ENCODE measurements at places on chromosomes 4 and X.

DNA sequence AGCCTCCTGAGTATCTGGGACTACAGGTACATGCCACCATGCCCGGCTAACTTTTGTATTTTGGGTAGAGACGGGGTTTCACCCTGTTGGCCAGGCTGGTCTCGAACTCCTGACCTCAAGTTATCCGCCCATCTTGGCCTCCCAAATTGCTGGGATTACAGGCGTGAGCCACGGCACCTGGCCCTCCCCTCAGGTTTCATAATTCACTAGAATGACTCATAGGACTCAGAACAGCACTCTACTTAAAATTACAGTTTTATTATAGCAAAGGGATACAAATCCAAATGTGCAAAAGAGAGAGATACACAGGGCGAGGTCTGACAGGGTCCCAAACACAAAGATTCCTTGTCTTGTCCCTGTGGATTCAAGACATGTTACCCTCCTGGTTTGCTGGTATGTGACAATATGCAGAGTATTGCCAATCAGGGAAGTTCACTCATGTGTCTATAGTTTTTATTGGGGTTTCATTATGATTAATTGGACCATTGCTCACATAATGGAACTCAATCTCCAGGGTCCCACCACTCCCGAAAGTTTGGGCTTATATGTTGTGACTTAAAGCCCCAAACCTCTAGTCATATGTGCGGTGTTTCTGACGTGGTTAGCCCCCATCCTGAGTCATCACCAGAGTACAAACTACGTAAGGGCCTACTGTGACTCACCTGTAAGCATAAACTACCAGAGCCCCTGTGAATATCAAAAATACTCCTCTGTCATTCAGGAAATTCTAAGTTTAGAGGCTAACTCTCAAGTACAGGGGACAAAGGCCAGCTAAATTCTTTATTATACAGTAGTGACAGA, 5.2 kb downstream of the YIPF6 start:
- DNase-seq, result peak; percentile 66

GRCh38 chrX:129980540-129981199, 1.8 kb upstream of the BCORL1 start:
- no peak for DNase-seq

GRCh38 chrX:2568125-2568524, 67.3 kb upstream of the DHRSX start:
- DNase-seq, result no peak

- no peak for DNase-seq
Measured at GRCh38 chr4:94504545-94504944, 52.8 kb downstream of the PDLIM5 start.

- no peak for DNase-seq
Measured at GRCh38 chr4:88010966-88011365, 3.5 kb downstream of the PKD2 start.

GRCh38 chr4:7121174-7121573, 53.3 kb upstream of the GRPEL1 start:
- no peak for DNase-seq

GRCh38 chr4:186108391-186108790, 3.9 kb downstream of the FAM149A start:
- no peak for DNase-seq

GRCh38 chrX:140664939-140665338, 44.6 kb upstream of the LINC00632 start:
- DNase-seq, result peak; percentile 36

DNA sequence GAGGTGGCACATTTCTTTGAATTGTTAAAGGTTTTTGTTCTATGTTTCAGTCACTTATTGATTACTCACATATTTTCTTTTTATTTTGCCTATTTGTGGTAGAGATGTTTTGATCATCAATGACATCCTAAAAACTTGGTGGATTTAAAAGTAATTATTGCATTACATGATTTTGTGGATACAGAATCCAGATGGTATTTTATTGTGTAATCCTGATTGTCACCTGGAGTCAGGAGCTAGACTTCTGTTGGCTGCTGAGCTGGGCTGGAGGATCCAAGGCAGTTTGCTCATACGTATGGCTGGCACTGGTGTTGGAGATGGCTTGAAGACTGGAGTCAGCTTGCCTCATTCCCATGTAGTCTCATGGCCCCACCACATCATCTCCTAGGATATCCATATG, 1009.6 kb upstream of the PCDH7 start:
- DNase-seq, result no peak

DNA sequence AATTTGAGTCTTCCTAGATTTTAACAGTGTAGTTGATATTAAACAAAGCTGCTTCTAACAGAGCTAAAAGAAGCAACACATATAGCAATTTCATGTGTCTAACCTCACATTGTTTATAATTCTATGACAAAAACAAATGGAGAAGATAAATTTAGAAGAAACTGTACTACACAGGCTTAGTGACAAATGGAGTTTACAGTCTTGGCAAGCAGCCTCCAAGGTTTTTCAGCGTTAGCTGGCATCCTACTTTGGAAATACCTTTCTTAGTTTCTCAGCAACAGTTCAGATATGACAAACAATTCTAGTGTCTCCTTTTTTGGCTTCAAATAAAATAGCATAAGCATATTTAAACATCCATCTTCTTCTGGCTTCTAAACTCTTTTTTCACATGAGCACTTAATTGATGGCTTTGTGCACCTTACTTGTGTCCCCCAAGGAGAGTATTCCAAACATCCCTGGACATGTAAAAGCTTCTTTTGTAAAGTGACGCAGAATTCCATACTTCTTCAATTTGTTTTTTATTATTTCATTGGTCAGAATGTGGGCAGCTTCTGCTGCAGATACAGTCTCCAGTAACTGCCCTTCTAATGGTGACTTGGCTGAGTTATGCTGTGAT, 249.8 kb downstream of the ANTXR2 start:
- DNase-seq, result peak; percentile 60

GRCh38 chrX:18884916-18885315, 99.0 kb downstream of the PHKA2 start:
- no peak for DNase-seq

DNA sequence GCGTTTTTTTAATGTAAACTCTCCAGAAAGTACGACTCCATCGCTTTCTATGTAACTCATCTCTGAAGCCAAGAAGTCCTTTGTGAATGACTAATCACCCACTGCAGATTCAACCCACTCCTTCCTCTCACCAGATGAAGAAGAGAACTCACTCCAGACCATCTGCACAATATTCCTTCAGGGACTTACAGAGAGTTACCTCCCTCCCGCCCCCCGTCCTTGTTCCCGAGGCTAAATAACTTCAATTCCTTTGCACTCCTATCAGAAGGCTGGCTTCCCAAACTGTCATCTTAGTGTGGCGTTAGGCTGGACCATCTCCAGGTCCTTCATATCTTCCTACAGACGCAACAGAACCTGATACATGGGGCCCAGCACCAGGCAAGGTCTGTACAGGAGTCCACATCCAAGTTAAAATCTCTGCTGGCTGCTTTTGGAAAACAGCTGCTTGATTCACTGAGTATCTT, 82.4 kb downstream of the AFAP1 start:
- peak; percentile 97 for DNase-seq

DNA sequence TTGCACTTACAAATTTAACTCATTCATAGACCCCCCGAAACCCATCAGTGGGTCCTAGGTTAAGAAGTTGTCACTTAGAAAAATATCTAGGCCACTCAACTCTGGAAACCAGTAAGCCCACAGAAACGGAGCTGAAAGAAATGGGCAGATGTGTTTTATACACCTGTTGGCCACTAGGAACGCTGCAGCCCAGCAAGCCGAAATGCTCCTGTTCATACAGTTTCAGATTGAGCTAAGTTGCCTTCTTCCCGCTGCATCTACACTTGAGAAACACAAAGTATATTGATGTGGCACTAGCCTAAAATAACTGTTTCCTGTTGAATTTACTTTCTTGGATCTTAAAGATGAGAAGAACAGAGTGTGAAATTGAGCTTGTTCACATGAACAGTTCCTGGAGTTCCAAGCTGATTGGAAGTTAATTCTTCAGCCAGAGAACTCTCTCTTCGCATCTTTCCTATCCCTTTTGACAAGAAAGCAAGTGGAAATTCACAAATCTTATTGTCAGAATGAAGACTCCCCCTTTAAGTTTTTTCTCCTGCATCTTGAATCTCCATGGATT, 174.1 kb downstream of the RBMX2 start:
- DNase-seq, result peak; percentile 49

DNA sequence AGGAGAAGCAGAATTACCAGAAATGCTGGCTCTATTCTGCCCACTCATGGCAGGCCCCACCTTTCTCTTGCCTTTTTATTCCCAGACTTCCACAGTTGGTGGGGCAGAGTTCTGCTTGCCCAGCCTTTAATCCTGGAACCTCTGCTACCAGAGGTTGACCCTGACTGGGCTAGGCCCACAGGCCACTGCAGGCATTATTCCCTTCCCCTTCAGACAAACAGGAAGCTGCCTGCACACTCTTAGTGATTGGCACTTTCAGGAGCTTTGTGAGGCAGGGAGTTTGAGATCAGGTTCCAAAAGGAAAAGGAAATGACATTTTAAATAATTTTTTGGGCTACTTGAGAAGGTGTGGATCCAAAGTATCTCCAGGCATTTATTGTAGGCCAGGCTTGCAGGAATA, 18.8 kb downstream of the MSN start:
- DNase-seq, result no peak

DNA sequence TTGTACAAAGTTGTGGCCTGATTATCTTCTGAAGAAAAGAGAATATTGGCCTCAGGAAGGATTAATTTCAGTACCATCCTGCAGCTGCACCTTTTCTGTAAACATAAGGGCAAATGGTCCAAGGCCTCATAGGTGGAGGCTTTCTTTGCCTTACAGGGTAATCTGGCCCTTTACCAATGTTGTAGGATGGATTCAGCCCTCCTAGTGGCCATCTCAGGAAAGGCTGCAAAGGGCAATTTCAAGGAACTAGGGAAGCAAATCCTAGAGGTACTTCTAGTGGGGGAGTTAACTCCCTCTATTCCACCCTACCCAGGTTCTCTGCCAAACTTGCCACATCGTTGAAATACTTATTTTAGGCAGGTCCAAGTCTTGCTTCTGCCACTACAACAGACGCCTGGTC, 57.6 kb downstream of the UGT2B11 start:
- DNase-seq, result peak; percentile 6

GRCh38 chr4:93143902-93144301, 684.7 kb upstream of the ATOH1 start:
- DNase-seq, result no peak

DNA sequence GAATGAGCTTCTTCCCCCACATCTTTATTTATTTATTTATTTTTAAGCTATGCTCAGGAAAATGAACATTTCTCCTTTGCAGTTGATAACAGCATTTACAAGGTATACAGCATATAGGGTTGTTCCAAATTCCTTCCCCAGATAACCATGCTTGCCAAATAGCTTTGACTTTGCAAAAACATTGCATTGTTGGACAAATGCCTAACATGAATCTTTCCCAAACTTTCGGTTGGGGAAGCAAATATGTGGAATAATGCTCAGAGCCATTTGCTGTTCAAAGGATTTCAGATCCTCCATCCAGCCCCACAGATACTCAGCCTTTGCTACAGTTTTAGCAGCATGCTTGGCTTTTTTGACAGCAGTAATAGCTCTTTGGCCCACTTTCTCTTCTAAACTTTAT, 127.2 kb upstream of the AGA start:
- peak; percentile 45 for DNase-seq

- DNase-seq, result no peak
Measured at GRCh38 chr4:41364876-41365275, 108.1 kb downstream of the UCHL1 start.

DNA sequence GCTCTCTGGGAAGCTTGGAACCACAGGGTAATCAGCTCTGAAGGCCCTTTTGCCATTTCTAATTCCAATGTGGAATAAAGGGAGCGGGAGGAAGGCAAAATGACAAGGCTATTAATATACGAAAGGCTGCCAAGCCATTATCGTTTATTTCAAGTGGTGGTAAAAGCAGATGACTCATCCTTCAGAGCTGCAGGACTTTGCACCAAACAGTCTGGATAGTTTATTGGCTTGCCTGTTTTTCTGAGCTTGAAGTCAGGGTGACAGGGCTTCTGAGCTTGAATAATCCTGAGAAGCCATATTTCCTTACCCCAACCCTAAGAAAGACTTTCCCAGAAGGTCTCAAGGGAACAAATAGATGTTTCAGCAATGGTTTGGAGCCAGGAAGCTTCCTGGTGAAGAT, 7.7 kb upstream of the GABRE start:
- peak; percentile 75 for DNase-seq

DNA sequence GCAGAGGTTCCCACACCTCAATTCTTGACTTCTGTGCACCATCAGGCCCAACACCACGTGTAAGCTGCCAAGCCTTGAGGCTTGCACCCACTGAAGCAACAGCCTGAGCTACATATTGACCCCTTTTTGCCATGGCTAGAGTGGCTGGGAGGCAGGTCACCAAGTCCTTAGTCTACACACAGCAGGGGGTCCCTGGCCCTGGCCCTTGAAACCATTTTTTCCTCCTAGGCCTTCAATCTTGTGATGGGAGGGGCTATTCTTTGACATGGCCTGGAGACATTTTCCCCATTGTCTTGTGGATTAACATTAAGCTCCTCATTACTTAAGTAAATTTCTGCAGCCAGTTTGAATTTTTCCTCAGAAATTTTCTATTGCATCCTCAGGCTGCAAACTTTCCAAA, 336.6 kb downstream of the IL15 start:
- DNase-seq, result no peak

DNA sequence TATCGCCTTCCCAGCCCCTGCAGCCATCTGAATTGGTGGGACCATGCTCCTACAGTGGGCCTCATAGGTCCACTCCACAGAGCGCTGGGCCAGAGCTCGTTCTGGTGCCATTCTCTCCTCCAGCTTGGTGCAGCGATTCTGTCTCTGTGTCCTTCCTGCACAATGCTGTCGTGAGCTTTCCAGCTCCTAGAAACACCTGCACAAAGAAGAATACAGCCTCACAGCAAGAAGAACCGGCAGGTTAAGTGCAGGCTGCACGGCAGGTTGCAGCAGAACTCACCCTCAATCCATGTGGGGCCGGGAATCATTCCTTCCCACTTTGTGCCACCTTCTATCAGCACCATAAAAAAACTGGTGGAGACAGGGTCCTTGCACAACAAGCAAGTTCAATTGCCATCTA, 101.2 kb upstream of the ENPP6 start:
- DNase-seq, result no peak

GRCh38 chr4:184156163-184156920, 61.3 kb downstream of the ENPP6 start:
- no peak for DNase-seq

Measured in fibroblast of pulmonary artery (primary cell).